ENCODE measurements at places on chromosomes 1 and 21. TPM values are rescaled to one million over a fixed set of nuclear protein-coding genes. Genes with fewer than 3 reads are reported as not detected.

GRCh38 chr1:69700770-69701169, 133.0 kb downstream of the LRRC7 start:
- no peak for DNase-seq

DNA sequence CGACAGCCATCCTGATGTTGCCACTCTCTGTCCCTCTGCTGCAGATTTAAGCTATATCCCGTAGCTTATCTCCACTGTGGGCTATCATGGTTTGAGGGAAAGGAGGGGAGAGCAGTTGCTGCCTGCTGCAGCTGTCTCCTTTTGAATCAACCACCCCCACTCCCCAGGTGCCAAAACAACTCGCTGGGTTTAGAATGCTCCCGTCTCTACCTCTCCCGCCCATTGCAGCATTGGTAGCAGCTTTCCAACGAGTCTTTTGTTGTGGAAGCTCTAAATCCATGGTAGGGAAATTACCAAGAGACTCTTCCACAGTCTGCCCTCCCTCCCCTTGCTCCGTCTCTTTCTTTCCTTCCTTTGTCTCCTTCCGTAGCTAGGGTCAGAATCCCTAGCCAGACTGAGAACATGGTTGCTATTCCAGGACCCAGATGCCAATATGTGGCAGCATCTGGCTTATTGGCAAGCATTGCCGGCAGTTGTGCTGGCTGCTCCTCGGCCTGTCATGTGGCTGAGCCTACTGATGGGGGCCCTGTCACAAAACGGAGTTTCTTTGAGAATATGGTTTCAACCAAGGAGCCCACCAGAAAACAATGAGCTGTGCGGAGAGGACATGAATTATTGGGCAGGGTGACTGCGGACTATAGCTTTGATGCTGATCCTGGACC, 230.7 kb downstream of the RPS6KC1 start:
- DNase-seq = no peak

DNA sequence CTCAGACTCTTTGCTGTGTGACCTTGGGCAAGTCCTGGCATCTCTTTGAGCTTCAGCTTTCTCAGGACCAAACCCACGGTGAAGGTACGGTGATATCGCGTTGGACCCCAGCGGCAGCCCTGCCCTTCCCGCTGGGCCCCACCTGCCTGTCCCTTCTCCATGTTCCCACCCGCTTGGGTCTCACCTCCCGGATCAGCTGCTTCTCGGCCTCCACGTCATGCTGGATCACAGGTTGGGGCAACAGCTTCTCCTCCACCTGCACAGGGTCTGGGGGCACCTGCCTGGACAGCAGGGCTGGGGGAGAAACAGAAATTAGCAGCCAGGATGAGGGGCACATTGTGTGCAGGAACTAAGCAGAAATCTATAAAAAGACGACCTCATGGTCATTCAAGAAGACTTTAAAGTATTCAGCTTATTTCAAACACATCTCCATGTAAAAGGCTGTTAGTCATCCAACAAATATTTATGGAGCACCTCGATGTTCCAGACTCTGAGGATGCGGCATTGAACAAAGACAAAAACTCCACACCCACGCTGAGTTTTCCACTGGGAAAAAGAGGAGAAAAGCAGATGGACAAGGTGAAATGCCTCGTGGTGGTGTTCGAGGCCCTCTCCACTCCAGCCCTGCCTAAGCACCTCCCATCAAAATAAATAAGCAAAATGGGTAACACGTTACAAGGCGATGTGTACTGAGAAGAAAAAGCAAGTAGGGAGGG, 19.5 kb downstream of the KIF17 start:
- DNase-seq = no peak

DNA sequence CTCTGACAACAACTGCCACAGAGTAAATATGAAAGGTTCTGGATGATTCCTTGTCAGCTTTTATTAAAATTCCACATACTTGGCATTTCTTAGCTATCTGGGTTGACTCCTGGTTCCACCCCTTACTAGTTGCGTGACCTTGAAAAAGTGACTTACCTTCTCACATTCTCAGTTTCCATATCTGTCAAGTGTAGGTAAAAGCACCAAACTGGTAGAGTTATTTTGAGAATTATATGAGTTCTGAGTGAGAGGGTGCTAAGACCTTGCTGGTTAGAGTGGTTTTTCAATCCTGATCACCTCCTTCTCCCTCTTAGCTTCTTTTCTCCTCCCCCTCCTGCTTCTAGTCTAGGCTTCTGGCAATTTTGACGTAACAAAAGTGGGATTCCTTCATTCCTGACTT, 83.4 kb upstream of the ABCD3 start:
- DNase-seq = no peak

DNA sequence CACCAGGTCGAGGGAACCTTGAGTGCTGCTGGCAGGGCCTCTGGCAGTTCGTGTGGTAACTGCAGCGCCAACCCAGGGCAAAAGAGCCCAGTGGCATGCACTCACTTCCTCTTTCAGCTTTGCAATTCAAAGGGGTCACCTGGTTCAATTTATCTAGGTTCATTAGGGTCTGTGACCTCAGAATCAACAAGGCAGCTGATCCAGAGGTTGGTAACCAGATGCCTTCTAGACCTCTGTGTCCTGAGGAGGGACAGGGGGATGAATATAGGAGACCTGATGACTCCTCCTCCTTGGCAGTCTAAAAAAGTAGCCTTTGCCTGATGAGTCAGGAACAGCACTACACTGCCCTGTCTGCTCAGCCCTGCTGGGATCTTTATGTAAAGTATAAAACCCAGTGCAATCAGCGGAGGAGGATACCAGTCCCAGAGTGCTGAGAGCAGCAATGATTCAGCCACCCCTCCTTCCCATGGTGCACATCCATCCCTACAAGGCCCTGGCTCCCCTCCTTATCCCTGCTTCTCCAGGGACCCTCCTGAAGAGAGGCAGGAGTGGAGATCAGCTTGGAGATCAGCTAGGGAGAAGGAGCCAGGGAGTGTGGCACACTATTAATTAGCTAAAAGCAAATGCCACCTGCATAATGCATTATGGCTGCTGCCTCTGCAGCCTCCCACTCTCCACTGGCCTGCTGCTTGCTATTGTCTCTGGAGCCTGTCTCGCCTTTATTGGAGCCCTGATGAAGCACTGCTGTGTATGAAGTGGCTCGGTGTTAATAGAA, 11.2 kb upstream of the FMOD start:
- DNase-seq = peak; percentile 38

DNA sequence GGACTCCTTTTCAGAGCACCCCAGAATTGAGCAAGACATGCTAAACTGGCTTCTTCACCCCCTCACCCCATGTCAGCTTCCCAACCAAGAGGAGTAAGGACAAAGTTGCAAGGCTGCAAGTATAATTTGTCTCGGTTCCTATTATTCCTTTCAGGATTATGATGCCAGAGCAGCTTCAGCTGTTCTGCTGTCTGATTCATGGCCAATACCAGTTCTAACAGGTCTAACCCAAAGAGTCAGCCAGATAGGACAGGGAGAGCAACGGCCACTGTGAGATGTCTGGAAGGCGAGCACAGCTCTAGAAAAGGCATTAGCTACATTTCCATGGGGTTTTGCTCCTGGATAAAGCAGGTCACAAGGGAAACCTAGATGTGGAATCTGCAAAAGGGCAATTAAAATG, 53.3 kb upstream of the HOOK1 start:
- DNase-seq = no peak

DNA sequence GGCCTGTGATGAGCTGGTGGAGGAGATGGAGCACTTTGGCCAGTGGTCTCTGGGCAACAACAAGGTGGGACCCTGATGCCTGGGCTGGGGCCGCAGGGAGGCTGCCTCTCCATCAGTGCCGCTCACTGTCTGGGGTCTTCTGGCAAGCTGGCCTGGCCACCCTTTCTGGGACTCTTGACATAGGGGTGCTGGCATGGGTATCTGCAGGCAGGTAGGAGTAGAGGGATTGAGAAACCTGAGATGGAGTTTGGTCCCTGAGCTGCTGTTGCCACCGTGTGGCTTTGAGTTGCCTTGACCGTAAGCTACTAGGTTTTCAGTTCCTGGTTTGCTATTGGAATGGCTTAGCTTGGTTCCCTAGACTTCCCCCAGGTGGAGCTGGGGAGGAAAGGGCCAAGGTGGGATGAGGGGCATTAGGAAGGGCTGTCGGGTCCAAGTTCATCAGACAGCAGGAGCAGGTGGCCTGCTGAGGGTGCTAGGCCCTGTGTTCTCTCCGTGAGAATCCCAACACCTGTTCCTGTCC, 13.2 kb upstream of the MFN2 start:
- no peak for DNase-seq

GRCh38 chr1:95057351-95057750, 15.4 kb downstream of the ALG14 start:
- no peak for DNase-seq

- DNase-seq = no peak
These were observed 32.6 kb upstream of the HTR1D start for GRCh38 chr1:23249787-23250454.

DNA sequence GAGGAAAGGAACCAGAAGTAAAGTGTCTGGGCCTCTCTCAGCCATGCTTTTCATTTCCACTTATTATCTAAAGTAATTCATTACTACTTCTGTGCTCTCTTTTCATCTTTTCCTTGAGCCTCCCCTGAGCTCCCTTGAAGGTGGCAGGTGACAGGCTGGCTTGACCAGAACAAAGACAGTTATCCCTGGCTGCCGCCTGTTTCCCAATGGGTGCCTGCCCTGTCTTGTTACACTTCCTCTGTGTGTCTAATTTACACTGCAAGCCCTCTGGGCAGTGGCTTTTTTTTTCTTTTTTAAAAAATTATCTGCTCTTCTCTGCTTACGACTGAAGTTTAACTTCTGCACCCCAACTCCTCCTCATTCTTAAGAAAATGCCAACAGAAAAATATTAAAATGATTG, 113.4 kb downstream of the NGF start:
- no peak for DNase-seq

The LEMD1 gene
- total RNA-seq = 2.0 TPM

The SMCP gene
- total RNA-seq = not detected
